Vagina (tissue), 2 donors: ENCODE measurements at places on chromosomes 12 and 14. TPM values are rescaled to one million over a fixed set of nuclear protein-coding genes. Genes with fewer than 3 reads are reported as not detected.

Gene DDX24
- total RNA-seq = 109 TPM

Gene SUPT16H
- total RNA-seq = 50.1 TPM

- DNase-seq = no peak
These were observed 1.8 kb upstream of the RAB5B start for GRCh38 chr12:55972042-55972441.

DNA sequence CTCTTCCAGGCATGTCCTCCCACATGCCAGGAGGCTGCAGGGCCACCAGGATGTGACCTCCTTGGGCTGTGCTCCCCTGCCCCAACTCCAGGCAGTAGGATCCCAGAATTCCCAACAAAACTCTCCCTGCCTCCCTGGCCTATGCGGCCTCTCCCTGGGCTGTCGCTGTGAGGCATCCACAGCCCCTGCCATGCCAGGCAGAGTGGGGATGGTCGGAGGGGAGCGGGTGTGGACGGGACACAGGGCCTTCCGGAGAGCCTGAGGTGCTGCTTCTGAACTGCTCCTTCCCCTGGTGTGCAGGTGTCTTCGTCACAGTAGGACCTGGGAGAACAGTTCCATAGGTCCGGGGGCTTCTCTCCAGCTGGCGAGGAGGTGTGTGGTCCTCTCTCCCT is 18.3 kb downstream of the GPR132 start:
- no peak for DNase-seq

- DNase-seq = no peak
These were observed 670 bp upstream of the PSMA3 start for GRCh38 chr14:58243790-58244555.

DNA sequence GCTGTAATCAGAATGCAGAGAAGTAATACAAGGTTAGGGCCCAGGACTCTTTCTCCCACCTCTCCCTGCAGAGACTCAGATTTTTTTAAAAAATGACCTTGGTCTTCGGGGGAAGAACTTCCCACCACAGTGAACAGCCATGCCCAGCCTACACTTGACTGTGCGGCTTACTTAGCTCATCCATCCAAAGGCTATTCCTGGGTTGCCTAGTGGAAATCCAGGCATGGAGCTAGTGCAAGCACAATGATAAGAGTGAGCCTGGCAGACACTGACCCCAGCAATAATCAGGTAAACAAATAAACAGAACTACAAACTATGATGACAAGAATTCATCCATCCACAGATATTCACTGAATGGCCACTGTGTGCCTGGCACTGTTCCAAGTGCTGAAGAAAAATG is 14.7 kb downstream of the SERPINA5 start:
- DNase-seq = no peak

DNA sequence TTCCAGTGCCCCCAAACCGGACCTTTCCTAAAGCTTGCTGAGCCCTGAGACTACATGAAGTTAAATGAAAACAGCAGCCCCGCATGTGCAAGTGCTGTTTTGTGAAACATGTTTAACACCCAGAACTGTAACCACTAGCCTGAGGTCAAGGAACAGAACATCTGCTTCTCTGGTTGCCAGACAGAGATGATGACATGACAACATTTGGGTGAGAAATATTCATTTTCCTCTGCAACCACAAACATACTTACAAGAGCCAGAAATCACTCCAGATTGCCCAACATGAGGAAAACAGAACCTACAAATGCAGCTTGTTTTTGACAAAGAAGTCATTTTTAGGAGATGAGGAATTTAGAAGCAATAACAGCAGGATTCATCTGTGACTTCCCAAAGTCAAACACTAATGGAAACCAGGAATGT is 110.4 kb downstream of the BCAT1 start:
- DNase-seq = no peak
